NCI-H82 (cell line): ENCODE measurements at places on chromosomes 5 and 9.

GRCh38 chr9:117725426-117725887 is 21.3 kb downstream of the TLR4 start:
- no peak for DNase-seq

DNA sequence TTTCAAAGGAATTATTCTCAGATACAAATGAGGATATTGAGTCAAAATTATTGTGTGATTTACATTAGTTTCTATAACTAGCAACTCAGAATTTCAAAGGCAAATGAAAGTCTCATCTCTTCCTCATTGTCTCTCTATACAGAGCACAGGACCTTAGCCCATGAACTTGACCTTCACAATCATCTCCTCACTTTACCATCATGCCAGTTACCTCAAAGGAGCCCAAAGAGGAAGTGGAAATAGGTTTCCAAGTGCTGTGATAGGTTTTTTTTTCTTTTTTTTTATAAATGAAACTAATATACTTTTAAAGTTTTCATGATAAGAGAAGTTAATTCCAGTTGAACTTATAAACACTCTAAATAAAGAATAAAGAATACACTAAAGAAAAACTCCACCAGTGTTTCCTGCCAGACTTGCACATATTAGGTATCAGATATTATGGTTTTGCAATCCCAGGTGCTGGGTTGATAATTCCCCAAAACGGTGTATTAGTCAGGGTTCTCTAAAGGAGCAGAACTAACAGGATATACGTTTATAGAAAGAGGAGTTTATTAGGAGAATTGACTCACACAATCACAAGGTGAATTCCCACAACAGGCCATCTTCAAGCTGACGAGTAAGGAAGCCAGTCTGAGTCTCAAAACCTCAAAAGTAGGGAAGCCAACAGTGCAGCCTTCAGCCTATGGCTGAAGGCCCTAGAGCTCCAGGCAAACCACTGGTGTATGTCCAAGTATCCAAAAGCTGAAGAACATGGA is 50.1 kb upstream of the ADAMTS16 start:
- DNase-seq, result no peak

- no peak for DNase-seq
Observed at GRCh38 chr9:34998266-34998665, 8.7 kb downstream of the DNAJB5 start.

GRCh38 chr5:172336264-172336663 is 52.7 kb upstream of the UBTD2 start:
- peak; percentile 50 for DNase-seq

GRCh38 chr5:102901424-102902134 is 146.5 kb downstream of the PAM start:
- no peak for DNase-seq

DNA sequence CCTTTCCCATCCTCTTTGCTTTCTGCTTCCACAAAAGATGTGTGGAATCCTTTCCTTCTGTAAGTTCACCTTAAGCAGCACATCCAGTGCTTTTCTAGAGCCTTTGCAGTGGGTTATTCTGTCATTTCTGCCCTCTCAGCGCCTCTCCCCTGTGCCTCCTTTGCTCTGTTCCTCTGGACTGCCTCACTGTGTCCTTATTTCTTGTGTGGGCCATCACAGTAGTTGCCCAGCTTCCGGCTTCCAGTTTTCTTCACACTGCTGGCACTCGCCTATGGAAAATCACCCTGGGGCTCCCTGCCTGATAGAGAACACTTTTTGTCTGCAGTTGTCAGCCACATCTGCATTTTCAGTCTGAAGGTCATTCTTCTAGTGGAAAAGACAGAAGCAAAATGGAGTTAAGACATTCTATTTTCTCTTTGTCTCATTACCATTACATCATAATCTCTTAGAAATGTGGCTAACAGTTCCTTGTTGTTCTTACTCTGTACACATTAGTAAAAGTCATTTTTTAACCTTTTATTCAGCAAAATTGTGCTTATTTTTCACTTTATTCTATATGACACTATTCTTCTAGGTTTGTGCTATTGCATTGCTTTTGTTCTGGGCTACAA is 64.1 kb upstream of the ZNF608 start:
- DNase-seq, result no peak

- DNase-seq, result peak; percentile 7
Observed at GRCh38 chr5:77620405-77620804, 18.1 kb downstream of the OTP start.

DNA sequence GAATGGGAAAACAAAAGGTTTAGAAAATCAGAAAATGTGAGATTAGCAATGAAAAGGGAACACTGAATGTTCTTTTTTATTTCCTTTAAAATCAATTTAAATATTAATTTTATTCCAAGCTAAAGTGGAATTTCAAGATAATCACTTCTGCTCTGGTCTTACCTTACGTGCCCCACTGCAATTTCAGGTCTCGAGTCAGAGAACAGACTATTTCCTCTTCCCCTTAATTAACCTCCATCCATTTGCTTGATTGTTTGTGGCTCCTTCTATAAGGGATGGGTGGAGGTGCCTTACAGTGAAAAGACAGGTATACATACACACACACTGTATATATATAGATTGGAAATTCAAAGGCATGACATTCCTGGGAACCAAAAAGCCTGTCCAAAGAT is 137.1 kb downstream of the SUSD1 start:
- DNase-seq, result no peak

DNA sequence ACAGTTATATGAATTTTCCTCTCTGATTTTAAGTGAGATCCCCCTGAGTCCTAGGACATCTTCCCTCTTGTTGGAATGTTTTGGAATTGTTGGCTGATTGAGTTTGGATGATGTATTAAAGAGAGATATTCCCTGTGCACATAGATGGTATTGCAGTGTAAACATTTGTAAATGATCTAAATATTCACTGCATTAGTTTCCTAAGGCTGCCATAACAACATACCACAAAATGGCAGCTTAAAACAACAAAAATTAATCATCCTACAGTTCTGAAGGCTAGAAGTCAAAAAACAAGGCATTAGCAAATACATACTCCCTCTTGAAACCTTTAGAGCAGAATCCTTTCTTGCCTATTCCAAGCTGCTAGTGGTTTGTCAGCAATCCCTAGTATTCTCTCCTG is 38.0 kb upstream of the MROH2B start:
- no peak for DNase-seq
